NCI-H1417 (cell line): ENCODE measurements at places on chromosomes 1 and 21.
A peak's percentile ranks its signal among the peaks of the same experiment; 100 is the strongest.

DNA sequence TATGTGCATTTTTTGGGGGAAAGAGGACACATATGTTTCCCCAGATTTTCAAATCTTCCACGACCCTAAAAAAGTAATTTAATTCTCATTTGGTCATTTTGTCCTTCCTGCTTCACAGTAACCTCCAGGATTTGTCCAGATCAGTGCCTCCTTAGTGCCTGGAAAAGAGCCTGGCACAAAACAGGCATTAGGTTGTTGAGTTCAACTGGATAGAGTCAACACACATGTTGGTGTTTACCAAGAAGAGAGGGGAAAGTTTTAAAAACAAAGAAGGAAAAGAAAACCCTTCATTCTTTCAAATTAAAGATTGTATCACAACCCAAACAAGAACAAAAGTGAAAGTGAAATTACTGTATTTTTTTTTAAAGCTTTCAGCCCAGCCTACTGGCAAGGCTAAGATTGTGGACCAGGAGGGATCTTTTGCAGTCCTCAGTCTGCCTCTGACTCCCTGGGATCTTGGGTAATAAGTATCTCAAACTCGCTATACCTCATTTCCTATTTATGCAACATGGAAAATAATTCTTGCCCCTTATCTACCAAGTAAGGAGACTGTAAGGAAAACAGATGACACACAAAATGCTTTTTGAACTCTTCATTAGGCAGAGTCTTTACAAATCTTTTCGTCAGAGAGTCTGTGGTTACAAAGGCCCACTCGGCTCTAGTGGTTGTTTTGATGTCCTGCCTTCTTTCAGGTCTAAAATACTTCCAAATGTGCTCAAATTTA lies 57.8 kb downstream of the ZNF281 start:
- no peak for DNase-seq

- DNase-seq = no peak
These were observed 32.8 kb upstream of the AJAP1 start for GRCh38 chr1:4621646-4622045.

- no peak for DNase-seq
These were observed 116.1 kb downstream of the DMRTB1 start for GRCh38 chr1:53575141-53575954.

DNA sequence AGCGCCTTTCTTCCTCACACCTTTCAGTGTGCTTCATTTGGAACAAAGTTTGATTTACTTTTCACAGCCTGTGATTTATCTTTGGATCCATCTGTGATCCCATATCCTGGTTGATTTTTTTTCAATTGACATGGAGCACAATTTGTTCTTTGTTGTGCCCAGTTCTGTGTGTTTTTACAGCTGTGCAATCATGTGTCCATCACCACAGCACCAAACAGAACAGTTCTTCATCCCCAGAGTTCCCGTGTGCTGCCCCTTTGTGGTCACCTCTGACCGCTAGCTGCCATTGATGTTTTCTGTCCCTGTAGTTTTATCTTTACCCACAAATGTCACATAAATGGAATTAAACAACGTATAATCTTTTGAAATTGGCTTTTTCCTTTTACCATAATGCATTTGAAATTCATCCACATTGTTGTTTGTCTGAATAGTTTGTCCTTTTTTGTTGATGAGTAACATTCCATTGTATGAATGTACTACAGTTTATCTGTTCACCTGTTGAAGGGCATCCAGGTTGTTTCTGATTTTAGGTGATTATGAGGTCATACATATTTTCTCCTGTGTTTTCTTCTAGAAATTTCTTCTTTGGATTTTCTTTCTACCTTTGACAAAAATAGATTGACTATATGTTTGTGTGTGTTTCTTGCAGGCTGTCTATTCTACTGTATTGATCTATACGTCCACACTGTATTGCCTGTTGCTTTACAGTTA lies 17.4 kb downstream of the MIGA1 start:
- DNase-seq = no peak

DNA sequence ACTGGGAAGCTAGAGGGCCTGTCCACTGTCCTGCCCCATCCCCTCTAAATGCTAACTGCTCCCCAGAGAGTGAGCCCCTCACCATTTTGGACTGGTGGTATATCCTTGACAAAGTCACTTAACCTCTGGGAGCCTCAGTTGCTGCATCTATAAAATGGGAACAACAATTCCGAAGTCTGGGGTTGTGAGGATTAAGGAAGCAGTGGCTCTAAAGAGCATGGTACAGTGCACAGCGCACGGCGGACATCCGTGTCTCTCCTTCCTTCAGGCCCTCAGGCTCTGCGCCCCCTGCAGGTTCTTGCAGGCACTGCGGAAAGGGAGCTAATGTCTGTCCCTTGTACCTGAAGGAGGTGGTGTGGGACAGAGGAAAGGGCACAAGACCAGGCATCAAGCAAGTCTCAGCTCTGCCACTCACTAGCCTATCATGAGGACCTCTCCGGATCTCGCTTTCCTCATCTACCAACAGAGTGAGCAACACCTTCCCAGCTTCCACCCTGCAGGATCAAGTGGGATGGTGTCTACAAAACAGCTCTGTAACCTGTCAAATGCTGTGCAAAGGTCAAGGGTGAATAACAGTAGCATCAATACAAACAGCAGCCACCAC lies 20.1 kb downstream of the ECE1 start:
- DNase-seq = peak; percentile 7

DNA sequence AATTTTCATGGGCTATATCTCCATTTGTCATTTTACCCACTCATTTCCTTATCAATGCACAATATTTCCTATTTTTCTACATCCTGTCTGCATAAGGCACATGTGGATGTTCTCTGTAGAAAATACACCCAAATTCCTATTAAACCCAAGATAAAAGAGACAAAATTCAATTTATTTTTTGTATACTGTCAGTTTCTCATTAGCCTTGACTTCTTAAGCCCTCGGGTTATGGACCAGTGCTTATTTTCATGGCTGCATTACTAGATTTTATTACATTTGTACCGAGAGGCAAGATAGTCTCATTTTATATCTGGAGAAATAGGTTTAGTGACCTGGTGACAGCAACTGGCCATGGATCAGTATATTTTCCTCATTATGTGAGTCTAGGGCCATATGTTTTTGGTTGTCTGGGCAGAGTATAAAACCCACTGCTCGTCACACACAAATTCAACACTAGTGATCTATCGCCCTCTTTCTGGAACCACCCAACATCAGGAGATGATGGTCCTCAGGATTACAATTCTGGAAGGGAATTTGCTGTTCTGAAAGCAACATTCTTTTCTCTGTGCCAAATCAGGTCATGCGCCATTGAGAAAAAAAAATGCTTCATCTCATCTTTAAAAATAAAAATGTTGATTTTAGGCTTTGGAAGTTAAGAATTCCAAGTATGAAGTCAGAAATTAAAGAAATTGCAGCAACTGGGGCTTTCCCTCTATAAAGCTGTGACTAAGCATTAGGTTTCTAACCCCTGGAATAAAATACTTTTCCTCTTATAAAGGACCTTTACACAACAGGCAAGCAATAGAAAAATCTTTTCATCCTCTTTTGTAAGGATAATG lies 81.4 kb downstream of the ASTN1 start:
- DNase-seq = no peak

- DNase-seq = no peak
These were observed 20.8 kb downstream of the FAM177B start for GRCh38 chr1:222757646-222758268.

- DNase-seq = no peak
These were observed 59.0 kb downstream of the NDUFS5 start for GRCh38 chr1:39085174-39085573.

GRCh38 chr1:204087181-204087892 lies 14.4 kb downstream of the SOX13 start:
- no peak for DNase-seq

DNA sequence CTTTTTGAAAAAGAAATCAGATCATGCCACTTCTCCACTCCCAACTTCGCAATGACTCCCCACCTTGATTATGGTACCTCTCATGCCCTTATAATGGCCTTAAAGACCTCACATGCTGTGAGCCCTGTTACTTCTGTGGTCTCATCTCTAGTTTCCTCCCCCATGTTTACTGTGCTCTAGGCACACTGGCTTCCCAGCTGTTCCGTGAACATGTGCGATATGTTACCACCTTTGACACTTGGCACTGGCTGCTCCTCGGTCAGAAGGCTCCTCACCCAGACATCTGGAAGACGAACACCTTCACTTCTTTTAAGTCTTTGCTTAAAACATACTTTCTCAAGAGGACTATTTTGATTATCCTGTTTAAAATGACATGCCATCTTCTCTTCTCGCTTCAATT lies 14.3 kb upstream of the NTMT2 start:
- no peak for DNase-seq

DNA sequence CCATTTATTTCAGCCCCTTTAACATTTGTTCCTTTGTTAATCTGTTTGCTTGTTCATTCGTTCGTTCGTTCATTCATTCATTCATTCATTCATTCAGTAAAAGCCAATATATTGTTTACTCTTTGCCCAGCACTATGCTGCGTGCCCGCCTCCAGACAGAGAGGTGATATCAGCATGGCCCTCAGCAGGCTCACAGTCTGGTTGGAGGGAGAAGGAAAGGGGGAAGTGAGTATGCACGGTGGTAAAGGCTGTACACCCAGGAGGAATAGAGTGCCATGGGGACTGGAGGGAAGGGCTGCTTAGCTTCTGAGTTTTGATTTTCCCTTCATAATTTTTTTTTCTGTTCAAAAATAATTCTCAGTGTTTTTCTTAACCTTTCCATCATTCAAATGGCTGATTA lies 144.7 kb downstream of the NOS1AP start:
- no peak for DNase-seq

DNA sequence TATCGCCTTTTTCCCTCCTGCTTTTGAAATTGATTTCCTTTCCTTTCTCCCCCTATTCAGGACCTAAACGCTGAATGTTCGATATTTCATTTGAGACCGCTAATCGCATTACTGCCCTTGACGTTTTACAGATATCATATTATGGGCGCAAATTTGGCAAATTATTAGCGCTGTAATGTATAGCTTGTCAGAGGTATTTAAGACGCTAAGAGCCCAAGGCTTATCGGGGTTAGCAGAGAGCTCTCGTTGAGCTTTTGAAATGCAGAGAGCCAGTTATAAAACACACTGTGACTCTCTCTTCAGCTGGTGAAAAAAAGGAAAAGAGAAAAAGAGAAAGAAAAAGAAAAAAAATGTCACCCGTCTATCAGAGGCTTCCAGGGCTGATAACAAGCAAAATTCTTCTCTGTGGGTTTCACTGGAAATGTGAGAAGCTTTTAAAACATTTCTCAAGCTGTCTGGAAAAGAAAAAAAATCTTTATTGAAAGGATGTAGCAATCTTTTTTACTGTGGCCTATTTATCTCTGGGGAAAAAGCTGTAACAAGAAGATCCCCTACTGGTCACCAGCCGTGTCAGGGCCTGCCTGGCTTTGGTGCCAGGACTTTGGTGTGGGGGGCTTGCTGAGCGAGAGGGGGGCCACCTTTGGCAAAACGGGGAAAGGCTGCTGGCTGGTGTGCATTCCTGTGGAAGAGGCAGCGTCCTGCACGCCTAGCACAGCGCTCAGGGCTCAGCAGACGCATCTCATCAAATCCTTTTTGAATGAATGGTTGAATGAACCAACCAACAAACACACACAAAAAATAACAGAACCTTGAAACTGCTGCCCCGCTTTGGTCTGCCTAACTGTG lies 119.8 kb downstream of the RNF220 start:
- DNase-seq = no peak

- DNase-seq = no peak
These were observed 233.8 kb downstream of the RHOU start for GRCh38 chr1:228968891-228969606.

DNA sequence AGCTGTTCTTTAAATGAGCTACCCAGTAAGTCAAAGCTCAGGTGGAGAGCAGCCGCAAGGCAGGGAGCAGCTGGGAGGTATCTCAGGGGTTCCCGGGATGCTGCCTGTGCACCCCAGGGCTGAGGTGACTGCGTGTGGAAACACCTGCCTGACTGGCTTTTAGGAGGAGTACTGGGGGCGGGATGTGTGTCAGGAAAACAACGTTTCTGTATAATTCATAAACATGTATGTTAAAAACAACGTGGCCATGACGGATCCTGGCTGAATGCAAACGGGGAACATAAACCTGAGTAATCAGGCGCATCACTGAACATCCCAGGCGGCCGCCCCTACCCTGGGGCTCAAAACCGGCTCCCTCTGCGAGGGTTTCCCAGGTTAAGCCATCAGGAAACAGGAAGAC lies 1.5 kb downstream of the C1orf159 start:
- DNase-seq = no peak

DNA sequence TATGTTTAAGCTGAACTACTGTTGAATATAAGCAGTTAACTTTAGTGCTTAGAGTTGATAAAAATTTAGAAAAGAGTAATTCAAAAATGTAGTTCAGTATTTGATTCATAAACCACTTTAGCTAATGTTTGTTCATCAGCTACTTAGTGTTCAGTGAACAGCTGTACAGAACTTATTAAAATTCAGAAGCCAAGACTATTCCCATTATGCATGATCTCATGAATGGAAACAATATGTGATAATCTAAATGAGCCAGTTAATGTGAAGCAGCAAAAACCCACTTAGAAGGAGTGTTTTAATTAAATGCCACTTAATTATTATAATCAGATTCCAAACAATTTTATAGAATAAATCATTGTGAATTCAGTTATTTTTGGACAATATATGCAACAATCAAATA lies 92.9 kb upstream of the NEGR1 start:
- DNase-seq = no peak

- DNase-seq = no peak
These were observed 61.7 kb upstream of the EDN2 start for GRCh38 chr1:41545996-41546832.

GRCh38 chr1:22535399-22535798 lies 27.9 kb upstream of the EPHA8 start:
- DNase-seq = no peak

- DNase-seq = no peak
These were observed 98.0 kb upstream of the C1orf174 start for GRCh38 chr1:3998086-3998485.

DNA sequence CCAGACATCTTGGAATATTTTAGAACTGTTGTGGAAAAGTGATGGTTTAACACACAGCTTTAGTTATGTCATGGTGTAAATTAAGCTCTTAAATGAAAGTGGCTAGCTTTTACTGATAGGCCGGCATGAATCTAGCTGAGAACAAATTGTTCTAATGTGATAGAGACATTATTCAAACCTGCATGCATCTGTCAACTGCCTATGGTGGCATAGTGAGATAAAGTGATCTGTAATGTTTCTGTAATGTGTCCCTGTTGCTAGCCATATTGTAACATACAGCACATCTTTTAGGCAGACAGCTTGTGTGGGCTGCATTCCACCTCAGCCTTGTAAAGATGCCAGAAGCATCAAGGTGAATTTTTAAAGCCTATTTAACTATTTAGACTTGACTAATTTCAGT lies 16.0 kb downstream of the LRIG2 start:
- no peak for DNase-seq
